ENCODE measurements at places on chromosomes 12 and 14.
A peak's percentile ranks its signal among the peaks of the same experiment; 100 is the strongest.

DNA sequence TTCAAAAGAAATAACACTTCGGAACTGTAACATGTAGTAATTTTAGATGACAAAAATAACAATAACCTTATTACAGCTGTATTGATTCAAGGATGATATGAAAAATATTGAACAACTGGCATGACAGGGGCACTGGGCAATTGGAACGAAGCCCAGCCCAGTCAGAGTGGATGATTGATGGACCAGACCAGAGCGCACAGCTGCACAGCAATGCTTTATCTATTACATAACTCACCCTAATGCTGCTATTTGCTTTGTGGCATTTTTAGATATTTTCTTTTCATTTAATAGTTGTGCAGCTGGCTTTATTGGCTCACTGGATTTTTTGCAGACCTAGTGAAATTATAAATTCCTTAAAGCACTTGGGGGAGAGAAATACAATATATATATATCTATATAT, 26.9 kb upstream of the FERMT2 start:
- no peak for DNase-seq

GRCh38 chr12:100381379-100381778, 24.5 kb downstream of the SLC17A8 start:
- DNase-seq: no peak

DNA sequence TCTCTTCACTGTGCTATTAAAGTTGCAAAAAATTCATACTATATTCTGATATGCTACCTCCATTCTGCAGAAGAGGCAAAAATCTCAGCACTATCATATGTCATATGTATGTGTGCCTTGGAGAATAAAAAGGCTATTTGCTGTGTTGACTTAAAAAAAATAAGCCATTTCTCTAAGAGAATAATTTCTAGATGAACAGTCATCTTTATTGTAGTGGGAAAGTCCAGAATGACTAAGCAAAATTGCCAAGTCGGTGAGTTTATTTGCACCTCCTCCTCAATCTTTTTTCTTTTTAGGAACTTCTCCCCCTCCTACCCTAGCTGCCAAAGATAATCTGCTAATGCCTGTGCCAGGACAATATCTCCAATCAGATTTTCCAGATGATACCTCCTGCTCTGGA, 353.8 kb upstream of the FAR2 start:
- DNase-seq: peak; percentile 28

DNA sequence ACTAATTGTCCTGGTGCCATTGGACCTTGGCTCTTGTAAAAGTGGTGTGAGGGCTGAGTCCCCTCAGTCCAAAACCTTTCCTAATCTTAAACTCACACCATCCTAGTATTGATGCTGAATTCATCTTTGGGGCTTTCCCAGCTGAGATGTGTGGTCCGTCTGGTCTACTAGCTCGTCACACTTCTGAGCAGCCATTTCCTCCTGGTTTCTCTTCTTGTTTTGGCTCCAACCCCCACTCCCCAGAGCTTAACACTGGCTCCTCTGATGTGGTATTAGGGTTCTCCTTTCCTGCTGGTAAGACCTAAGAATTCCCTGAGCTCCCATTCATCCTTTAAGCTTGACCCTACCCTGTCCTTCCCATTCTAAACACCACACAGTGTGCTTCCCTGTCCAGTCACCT, 900.6 kb downstream of the VRK1 start:
- DNase-seq: no peak

- no peak for DNase-seq
These were observed 4.9 kb upstream of the KRT5 start for GRCh38 chr12:52524898-52525591.

Data from EH (cell line).